CD4-positive, alpha-beta T cell treated with Interleukin-6 for 4 hours (primary cell): ENCODE measurements at places on chromosomes 4 and X.

DNA sequence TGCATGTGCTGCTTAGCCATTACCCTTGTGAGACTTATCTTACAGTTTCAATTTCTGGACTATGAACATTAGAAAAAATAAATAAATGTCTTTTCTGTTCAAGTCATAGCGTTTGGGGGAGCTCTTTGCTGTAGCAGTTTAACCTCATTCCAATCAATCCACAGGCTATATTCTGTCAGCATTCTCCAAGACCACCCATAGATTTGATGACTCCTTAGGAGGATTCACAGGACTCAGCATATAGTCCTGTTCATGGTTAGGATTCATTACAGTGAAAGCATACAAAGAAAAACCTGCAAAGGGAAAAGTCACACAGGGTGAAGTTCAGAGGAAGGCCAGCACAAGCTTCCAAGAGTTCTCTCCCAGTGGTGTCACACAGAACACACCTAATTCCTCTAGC lies 180.5 kb downstream of the ADAMTS3 start:
- no peak for DNase-seq

- no peak for DNase-seq
Observed at GRCh38 chr4:76001700-76002099, 5.6 kb downstream of the CXCL9 start.

- no peak for DNase-seq
Observed at GRCh38 chrX:8721536-8721935, 10.4 kb downstream of the ANOS1 start.

- no peak for DNase-seq
Observed at GRCh38 chr4:39304651-39305050, 61.5 kb downstream of the RFC1 start.

DNA sequence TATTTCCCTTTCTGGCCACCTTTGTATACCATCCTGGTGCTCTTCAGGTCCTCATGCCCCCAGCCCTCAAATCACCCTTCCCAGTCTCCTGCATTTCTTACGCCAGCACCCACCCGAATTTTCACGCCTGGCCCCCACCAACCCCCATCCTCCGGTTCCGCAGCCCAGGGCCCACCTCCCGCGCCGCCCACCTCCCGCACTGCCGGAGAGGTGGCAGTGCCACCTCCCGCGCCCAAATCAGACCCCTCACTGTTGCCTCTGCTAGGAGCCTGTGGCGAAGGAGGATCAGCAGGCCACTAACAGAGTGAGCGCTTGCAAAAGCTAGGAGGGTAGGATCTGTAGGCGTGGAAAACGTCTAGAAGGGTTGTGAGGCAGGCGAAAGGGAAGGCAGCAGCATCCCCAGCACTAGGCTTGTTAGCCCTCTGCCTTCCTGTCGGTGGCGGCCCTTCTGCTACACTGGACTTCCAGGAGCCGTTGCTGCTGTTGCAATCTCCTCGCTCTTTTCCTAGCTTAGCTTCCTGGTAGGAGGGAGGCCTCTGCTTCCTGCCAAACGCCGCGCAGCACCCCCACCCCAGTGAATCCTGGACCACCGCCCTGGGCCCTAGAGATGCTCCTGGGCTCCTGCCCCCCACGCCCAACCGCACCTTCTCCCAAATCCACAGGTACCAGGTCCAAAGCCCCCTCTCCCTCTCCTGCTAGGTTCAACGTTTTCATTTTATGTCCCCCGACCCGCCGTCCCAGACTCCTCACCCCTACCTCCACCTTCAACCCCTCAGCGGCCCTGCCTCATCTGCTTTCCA lies 51.0 kb downstream of the SPIN2B start:
- DNase-seq = no peak

- DNase-seq = no peak
Observed at GRCh38 chr4:177092807-177093206, 216.9 kb upstream of the NEIL3 start.

- no peak for DNase-seq
Observed at GRCh38 chr4:66197451-66197850, 527.2 kb upstream of the EPHA5 start.

DNA sequence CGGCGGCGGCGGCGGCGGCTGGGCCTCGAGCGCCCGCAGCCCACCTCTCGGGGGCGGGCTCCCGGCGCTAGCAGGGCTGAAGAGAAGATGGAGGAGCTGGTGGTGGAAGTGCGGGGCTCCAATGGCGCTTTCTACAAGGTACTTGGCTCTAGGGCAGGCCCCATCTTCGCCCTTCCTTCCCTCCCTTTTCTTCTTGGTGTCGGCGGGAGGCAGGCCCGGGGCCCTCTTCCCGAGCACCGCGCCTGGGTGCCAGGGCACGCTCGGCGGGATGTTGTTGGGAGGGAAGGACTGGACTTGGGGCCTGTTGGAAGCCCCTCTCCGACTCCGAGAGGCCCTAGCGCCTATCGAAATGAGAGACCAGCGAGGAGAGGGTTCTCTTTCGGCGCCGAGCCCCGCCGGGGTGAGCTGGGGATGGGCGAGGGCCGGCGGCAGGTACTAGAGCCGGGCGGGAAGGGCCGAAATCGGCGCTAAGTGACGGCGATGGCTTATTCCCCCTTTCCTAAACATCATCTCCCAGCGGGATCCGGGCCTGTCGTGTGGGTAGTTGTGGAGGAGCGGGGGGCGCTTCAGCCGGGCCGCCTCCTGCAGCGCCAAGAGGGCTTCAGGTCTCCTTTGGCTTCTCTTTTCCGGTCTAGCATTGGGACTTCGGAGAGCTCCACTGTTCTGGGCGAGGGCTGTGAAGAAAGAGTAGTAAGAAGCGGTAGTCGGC lies 528 bp downstream of the FMR1 start:
- DNase-seq = peak; percentile 25

DNA sequence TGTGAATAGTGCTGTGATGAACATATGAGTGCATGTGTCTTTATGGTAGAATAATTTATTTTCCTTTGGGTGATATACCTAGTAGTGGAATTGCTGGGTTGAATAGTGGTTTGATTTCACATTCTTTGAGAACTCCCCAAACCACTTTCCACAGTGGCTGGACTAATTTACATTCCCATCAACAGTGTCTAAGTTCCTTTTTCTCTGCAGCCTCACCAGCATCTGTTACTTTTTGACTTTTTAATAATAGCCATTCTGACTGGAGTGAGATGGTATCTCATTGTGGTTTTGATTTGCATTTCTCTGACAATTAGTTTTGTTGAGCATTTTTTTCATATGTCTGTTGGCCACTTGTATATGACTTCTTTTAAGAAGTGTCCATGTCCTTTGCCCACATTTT lies 29.1 kb downstream of the JADE3 start:
- no peak for DNase-seq

DNA sequence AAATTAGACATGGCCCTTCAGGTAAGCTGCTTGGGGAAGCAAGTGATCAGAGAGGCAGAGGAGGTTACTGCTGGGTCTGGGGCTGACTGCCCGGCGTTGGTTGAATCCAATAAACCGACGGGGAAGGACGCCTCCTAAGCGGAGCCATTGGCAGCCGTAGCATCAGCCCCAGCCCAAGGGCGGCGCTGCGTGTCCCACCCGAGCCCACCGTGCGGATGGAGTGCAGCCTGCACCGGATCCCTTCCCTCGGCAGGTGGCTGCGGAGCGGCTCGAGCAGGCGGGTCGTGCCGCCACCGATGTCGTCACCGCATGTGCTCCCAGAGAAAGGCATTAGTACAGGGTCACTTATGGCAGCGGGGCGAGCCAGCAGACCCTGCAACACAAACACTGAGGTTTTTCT lies 82.1 kb downstream of the ALPK1 start:
- DNase-seq = no peak
